ENCODE measurements at places on chromosomes 7 and 10.
A peak's percentile ranks its signal among the peaks of the same experiment; 100 is the strongest.

GRCh38 chr7:968205-969105 is 6.9 kb downstream of the COX19 start:
- no peak for DNase-seq

DNA sequence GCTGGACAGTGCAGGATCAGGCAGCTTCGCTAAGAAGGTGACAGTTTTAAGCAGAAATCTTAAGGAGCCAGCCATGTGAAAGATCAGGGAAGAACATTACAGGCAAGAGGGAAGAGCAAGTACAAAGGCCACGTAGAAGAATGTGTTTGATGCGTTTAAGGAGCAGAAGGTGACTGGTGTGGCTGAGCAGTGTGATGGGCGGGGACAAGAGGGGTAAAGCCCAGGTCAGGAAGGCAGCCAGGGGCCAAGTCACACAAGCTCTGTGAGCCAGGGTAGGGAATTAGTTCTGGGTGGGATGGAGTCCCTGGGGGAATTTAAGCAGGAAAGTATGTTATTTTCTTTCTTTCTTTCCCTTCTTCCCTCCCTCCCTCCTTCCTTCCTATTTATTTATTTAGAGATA is 166.9 kb downstream of the SH3PXD2A start:
- peak; percentile 56 for DNase-seq

- DNase-seq: no peak
Measured at GRCh38 chr7:22480523-22481075, 19.4 kb downstream of the STEAP1B start.

GRCh38 chr7:118696879-118697278 is 472.4 kb downstream of the ANKRD7 start:
- no peak for DNase-seq
